ENCODE measurements at places on chromosomes 3 and 15.

DNA sequence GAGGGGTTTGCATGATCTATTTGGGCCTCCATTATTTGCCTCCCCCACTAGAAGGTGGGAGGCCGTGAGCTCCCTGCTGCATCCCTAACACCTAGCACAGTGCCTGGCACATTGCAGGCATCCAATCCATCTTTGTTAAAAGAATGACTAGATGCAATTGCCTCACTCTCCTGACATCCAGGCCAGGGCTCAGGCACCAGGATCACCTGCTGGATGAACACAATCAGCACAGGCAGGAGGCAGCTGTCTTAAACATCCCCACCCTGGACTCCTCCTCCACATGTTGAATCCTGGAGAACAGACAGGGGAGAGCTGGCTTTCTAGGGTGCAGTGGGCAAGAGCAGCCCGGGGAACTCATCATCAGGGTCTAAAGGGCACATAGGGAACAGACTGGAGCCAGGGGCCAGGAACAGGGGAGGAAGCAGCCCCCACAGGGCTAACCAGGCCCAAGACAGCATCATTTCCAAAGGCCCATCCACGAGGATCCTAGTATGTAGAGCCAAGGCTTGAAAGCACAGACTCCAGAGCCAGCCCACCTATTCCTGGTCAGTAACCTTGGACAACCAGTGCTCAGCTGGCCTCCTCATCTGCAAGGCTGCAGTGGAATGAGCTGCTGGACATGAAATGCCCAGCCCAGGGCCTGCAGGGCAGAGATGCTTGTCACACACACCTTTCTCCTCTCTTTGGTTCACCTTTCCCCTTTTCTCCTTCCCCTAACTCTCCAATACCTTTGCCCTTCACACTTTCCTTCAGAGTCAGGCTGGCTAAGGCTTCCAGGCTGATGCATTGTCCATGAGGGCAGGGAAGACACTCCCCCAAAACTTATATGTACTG is 254.4 kb upstream of the TLE3 start:
- DNase-seq: no peak

- DNase-seq: no peak
These were observed 77.0 kb upstream of the PRR23C start for GRCh38 chr3:139121513-139122220.

DNA sequence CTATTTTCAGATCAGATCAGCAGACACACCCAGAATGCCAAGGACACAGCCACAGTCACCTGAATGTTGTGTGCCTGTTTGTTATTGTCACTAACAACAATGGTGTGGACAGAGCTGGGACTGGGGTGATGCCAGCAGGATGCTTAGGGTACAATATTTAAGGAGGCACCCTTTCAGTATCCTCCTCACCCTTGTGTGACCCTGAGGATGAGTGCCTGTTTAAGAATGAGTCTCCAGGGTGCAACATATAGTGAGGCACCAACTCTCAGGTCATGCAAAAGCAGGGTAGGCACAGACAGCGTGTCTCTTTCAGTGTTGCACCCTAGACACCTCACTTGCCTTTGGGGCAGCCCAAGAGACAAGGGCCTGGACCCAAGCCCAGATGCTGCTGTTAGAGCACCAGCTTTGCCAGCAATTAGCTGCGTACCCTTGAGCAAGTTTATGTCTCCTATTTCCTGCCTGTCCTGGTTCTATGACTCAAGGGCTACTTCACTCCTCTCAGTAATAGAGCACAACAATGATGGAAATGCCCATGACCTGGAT is 122.6 kb downstream of the AQP9 start:
- peak; percentile 87 for DNase-seq

GRCh38 chr15:66578286-66578875 is 12.6 kb upstream of the LCTL start:
- DNase-seq: no peak

GRCh38 chr3:47847260-47847659 is 44.3 kb downstream of the DHX30 start:
- no peak for DNase-seq

Measured in right cardiac atrium (tissue), 5 donors.